Esophagus squamous epithelium (tissue), 5 donors: ENCODE measurements at places on chromosomes 4 and X.

DNA sequence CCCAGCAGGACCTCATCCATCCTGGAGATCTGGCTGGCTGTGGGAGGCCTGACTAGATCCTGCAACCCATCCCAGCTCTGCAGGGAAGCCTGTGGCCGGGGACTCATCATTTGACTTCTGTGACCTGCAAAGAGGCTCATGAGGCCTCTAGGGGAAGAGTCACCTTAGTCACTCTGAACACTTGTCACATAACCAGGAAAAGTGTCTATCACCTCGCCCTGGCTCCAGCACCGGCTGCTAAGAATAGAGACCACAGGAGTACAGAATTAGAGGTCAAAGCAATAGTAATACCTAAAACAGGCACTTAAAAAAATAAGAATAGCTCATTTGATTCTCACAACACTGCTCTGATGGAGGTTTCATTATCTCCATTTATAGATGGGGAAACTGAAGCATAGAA is 3.8 kb upstream of the NSG1 start:
- DNase-seq, result no peak

DNA sequence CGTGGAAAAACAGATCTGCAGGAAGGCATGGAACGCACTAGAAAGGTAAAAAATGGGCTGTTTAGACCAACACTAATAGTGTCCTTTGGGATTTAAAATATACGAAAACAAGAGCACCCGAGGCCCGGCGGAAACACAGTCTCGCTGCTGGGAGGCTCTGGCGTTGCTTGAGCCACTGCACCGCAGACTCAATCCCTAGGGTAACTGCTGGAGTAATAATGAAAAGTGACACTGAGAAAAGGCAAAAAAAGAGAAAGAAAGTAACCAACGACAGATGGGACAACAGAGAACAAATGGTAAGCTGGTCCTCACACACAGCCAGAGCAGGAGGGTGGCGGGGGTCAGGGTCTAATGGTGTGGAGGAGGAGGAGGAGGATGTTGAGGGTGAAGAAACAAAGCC is 15.4 kb downstream of the IRAK1 start:
- no peak for DNase-seq

DNA sequence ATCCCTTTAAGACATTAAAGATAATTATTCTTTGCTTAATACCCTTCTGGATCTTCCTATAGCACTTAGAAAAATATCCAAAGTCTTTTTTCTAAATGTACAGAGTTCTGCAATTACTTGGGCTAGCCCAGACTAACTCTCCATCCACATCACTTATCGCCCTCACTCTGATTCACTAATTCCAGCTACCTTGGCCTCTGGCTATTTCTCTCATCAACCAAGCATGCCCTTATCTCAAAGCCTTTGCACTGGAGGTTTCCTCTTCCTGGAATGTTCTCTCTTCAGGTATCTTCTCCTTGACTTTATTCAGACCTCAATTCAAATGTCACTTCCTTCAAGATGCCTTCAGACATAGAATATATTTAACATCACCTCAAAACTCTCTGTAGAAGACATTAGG is 345.1 kb upstream of the SMIM31 start:
- no peak for DNase-seq

DNA sequence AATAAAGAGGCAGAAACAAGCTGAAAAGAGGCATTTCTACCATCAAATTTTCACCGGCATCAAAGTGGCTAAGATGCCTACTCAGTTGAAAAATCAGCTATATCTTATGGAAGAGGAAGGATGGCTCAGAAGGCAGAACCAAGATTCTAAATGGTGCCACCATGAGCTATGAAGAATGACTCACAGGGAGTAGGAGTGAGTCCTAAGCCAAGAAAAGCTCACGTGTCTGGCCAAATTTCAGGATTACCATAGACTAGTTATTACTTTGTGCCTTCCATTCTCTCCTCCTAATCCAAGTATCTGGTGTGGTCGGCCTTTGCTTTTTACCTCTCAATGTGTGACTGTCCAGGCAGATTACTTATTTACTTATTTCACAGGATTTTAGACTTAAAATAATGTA is 54.8 kb downstream of the BMP3 start:
- no peak for DNase-seq

DNA sequence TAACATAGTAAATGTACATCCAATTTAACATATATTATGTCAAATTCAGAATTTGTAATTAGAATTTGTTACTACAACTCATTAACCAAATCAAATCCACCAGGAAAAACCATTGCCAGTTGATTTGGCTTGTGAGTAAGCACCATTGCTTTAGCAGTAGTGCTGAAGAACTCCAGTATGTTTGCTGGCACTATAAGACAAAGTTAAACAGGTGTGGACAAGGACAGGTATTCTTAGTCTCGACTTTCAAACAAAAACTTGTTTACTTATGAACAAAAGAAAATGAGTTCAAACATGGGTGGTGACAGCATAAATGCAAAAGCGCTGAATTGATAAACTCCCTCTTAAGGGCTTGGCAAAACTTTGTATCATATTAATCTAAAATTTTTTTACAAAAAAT is 1.3 kb upstream of the ADH7 start:
- DNase-seq, result no peak

DNA sequence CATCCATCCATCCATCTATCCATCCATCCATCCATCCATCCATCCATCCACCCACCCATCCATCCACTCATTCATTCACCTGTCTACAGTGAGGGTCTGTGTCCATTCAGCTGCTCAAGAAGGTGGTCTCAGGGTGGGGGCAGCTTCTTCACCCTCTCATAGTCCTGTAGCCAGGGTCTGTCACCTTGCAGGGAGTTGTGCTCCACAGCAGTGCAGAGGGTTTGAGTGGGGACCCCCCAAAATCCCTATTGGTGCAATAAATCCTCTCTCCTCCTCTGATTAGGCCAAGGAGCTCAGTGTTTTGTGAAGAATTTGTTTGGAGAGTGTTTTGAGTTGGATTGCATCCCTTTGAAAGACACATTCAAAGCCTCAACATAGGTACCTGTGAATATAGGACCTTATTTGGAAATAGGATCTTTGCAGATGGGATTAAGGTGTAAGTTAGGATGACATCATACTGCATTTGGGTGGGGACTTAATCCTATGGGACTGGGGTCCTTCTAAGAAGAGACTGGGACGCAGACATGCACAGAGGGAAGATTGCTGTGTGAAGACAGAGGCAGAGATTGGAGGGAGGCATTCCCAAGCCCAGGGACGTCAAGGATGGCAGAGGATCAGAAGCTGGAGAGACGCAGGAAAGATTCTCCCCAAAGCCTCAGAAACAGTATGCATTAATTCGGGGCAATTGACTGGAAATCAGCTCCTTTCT is 12.0 kb downstream of the P2RY8 start:
- no peak for DNase-seq

- DNase-seq, result no peak
Observed at GRCh38 chrX:16022580-16023200, 100.7 kb upstream of the GRPR start.

DNA sequence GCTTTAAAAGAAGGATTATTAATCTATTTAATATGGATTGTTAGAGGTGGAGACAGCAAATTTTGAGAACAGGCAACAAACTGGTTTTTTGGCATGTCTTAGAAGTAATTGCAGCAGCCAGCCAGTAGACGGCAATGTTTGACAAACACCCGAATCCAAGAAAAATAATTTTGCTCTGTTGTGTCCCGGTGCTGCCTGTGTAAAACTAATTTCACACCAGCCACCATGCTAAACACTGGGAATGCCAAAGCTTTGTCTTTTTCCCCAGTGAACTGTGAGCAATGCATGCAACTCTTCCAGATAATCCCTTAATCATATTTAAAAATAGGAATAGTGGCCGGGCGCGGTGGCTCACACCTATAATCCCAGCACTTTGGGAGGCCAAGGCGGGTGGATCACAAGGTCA is 25.9 kb downstream of the SMIM31 start:
- no peak for DNase-seq

- no peak for DNase-seq
Observed at GRCh38 chr4:140293979-140294378, 79.5 kb upstream of the SCOC start.

DNA sequence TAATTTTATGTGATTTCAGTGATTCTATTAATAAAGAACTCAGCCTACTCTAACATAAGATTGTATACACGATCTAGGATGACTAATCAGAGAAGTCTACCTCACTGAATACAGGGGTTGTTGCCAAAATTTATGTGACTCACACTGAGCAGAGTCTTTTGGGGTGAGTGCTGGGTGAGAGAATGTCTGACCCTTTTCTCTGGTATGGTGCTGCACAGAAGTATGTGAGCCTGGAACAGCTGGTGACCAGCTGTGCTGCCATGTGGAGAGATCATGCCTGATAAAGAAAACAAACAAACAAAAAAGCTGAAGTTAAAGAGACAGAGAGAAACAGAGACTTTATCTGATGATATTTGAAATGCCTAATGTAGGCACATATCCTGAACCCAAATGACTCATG is 618.1 kb upstream of the GRIA3 start:
- no peak for DNase-seq

DNA sequence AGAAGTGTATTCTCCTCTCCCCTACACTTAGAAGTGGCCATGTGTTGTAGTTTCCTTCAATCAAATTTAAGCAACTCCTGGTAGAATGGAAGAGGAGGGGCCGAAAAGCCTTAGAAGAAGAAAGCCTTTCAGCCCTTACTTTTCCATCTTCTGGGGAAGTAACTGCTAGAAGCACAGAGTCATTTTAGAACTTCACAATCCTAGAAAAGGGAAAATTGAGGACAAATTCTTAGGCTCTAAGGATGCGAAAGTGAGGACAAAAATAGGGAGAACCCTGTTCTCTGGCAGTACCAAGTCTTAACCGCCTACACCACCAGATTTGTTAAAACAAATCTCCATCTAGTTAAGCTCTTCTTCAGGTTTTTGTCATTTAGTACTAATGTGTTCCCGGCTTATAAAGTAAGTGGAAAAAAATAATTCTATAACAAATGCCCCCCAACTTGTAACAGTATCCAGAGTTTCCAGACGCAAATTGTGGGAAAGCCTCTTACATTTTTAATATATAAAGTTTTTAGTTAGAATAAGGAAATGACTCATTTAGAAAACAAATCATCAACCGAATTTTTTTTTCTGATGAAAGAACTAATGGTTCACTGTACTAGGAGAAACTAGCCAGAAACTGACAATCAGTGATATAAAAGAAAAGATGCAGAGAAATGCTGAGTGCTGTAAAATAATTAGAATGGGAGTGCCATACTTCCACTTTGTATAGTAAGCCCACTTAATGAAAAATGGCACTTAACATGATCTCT is 76.0 kb downstream of the ARAP2 start:
- no peak for DNase-seq

DNA sequence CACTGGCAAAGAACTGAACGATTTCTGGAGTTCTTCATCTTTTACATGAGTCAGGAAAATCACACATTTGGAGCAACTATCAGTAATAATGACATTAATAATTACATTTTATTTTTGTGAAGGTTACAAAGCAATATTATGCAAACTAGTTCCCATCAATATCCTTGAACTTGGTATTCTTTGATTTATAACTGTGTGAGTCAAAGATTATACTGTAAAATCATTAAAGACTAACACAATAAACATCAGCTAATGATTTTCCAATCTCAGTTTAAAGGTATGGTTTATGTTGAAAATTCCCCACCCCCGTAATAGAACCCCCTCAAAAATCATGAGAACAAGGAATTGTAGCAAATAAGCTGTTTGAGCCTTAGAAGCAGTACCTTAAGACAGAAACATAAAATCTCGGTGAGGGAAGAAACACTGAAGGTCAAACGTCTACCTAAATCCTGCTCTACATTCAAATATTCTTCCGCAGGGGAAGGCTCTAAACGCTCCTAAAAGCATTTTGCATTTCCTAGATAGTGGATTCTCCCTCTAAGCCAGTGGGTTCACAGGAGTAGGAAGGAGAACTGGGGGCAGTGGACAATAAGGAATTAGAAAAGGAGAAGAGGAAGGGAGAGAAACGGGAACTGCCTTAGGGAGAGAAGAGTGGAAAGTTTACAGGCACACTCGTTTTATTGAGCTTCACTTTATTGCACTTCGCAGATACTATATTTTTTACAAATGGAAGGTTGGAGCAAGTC is 22.3 kb upstream of the SH3D19 start:
- DNase-seq, result no peak

- DNase-seq, result no peak
Observed at GRCh38 chr4:88162626-88163025, 4.2 kb upstream of the ABCG2 start.

GRCh38 chrX:31128855-31129254 is 57.0 kb upstream of the FTHL17 start:
- DNase-seq, result no peak

DNA sequence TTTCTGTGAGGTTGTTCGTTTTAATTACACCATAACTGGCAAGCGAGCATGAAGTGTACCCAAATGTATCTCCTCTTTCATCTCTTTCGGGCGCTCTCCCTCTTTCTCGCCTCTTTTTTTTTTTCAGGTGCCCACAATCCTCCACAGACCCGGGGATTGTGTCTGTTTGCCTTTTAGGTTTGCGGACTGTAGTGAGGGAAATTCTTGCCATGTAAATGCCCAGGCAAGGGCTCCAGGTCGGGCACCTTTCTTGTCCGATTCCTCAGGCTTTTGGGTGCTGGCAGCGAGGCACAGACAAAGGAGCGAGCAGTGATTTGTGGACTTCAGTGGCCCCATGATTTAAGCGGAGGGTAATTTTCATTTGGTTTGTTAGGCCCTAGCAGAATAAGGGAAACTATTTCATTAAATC is 1.1 kb upstream of the PHOX2B start:
- DNase-seq, result no peak

DNA sequence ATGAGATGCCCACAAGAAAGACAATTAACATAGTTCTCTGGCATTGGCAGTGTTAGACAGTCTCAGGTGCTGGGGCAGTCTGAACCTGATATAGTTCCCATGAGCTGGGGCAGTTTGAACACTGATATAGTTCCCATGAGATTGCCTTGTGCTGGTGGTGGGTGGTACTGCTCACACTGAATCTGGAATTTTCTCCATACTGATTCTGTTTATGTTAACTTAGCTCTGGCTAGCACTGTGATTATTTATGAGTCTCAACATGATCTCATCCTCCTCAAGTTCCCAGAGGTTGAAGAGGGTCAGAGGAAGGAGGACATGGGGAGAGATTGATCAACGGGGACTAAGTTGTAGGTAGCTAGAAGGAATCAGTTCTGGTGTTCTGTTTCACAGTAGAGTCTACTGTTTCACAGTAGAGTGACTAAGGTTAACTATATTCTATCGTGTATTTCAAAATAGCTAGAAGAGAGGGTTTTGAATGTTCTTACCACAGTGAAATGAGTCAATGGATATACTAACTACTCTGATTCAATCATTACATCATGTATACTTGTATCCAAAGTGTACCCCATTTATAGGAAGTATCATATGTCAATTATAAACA is 379.9 kb downstream of the ADAM29 start:
- DNase-seq, result no peak

- DNase-seq, result no peak
Observed at GRCh38 chrX:137313627-137314026, 252.3 kb upstream of the ZIC3 start.

GRCh38 chr4:17667653-17668201 is 53.3 kb downstream of the MED28 start:
- DNase-seq, result no peak

DNA sequence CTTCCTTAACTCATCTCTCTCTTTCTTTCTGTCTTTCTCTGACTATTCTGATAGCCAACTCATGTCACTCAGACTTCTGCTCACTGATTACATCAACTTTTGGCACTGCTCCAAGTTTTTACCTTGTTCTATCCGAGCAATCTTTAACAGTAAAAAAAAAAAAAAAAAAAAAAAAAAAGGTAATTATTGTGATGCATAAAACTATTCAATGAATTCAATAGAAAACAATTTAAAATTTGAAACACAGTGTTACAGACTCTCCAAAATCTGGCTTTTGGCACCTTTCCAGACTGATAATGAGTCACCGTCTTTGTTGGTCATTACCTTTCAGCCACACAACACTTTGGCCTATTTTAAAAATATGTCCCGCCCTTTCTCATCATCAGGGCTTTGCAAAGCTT is 229.5 kb downstream of the GALNTL6 start:
- DNase-seq, result no peak
